ENCODE measurements at places on chromosomes 6 and 20. TPM values are rescaled to one million over a fixed set of nuclear protein-coding genes. Genes with fewer than 3 reads are reported as not detected.

The SIRPB2 gene
- total RNA-seq, result 9.6 TPM

The TENT5A gene
- 20.2 TPM for total RNA-seq

The KCNK16 gene
- total RNA-seq, result not detected

The MRPL18 gene
- total RNA-seq, result 115 TPM

The HCRTR2 gene
- not detected for total RNA-seq

The SESN1 gene
- total RNA-seq, result 63.0 TPM

The SERPINB1 gene
- total RNA-seq, result 21.8 TPM

The GSTA3 gene
- not detected for total RNA-seq

The ECI2 gene
- total RNA-seq, result 43.2 TPM

The TMC2 gene
- not detected for total RNA-seq

The ETV7 gene
- 0.55 TPM for total RNA-seq

The DEFB115 gene
- total RNA-seq, result not detected

The SIM1 gene
- total RNA-seq, result not detected

The HLA-E gene
- 409 TPM for total RNA-seq

The PSORS1C2 gene
- total RNA-seq, result not detected

All from sigmoid colon (tissue), 7 donors.